ENCODE measurements at places on chromosomes 7 and 10.

DNA sequence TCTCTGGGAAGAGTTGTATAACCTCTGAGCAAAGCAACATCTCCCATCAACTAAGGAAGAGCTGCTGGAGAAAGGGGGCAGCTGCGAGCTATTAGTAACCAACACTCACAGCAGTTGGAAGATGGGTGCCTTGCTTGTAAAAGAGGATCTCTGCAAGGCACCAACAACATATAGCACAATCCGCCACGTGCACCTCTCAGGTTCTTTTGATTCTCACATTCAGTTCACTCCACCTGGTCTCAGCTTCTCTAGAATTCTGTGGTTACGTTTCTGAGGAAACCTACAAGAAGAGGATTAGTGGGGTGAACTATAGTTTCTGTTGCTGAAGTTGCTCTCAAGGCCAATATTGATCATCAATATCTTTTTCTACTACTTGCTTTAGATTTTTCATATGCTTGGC is 117.1 kb downstream of the RPS24 start:
- no peak for DNase-seq

GRCh38 chr10:90787393-90788198 is 70.2 kb downstream of the HTR7 start:
- DNase-seq: no peak

DNA sequence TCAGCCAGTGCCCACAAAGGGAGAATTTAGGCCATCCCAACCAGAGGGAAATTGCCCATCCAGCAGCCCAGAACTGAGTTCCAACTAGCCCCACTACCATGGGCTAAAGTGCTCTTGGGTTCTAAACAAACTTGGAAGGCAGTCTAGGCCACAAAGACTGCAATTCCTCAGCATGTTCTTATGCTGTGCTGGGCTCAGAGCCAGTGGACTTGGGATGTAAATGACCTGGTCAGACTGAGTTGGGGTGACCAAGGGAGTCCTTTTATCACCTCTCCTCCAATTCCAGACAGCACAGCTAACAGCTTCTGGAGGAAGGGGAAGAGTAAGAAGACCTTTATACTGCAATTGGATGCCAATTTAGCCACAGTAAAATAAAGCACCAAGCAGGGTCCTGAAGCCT is 607.2 kb upstream of the KCND2 start:
- DNase-seq: no peak

DNA sequence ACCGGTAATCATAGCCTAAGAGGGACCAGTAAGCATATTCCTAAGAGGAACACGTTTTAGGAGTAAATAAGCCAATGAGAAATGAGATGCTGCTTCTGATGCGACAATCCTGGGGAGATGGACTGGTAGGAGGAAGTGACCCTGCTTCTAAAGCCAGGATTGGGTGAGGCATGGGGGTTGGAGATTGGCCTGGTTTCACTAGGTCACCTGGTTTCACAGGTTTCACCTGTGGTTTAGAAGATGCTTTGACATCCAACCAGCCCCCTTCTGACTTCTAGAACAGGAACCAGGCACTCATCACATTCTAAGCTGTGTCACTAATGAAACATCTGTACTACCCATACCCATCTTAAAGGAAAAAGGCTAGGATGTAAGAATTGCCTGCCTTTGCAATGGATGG is 53.0 kb upstream of the BAMBI start:
- DNase-seq: no peak

GRCh38 chr10:22643116-22643515 is 71.3 kb downstream of the PIP4K2A start:
- DNase-seq: no peak

GRCh38 chr10:116669832-116670644 is 49.3 kb downstream of the PNLIPRP2 start:
- no peak for DNase-seq

All from esophagus muscularis mucosa (tissue), 4 donors.